ENCODE measurements at places on chromosomes 4 and X. TPM values are rescaled to one million over a fixed set of nuclear protein-coding genes. Genes with fewer than 3 reads are reported as not detected.

GRCh38 chr4:98484031-98484430 is 174.4 kb downstream of the TSPAN5 start:
- H3K27ac ChIP-seq: no peak overlapping the region
- H3K27me3 ChIP-seq: no peaks in the 10 kb centered on the region
- H3K4me1 ChIP-seq: peaks cover 2% of the 10 kb centered on the region
- no peak overlapping the region for H3K4me3 ChIP-seq
- no peaks in the 10 kb centered on the region for H3K36me3 ChIP-seq

GRCh38 chr4:115058533-115058932 is 54.9 kb downstream of the NDST4 start:
- H3K27me3 ChIP-seq: no peaks in the 10 kb centered on the region
- no peaks in the 10 kb centered on the region for H3K36me3 ChIP-seq
- no peaks in the 10 kb centered on the region for H3K4me1 ChIP-seq
- no peak overlapping the region for H3K4me3 ChIP-seq

GRCh38 chr4:156939139-156939538 is 32.5 kb downstream of the PDGFC start:
- H3K4me3 ChIP-seq: no peak overlapping the region
- no peaks in the 10 kb centered on the region for H3K27me3 ChIP-seq
- H3K27ac ChIP-seq: no peak overlapping the region
- H3K36me3 ChIP-seq: no peaks in the 10 kb centered on the region

- H3K4me3 ChIP-seq: no peak overlapping the region
- no peaks in the 10 kb centered on the region for H3K27me3 ChIP-seq
- no peak for DNase-seq
- H3K27ac ChIP-seq: no peak overlapping the region
- H3K4me1 ChIP-seq: no peaks in the 10 kb centered on the region
- no peaks in the 10 kb centered on the region for H3K36me3 ChIP-seq
These were observed 5.6 kb downstream of the TASL start for GRCh38 chrX:30572004-30572403.

DNA sequence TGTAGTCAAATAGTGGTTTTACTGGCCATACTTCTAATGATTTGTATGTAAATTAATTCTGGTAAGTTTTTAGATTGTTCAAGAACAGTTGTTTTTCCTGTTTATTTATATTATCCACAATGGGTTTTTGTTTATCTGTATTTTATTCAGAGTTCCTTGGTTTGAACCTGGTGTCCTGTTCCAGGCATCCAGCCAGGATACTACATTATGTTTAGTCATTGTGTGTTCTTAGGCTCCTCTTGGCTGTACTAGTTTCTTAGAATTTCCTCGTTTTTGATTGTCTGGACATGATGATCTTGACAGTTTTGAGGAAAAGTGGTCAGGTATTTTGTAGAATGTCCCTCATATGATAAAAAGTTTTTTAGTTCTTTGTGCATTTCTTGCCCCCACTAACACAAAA is 7.8 kb downstream of the TIGD2 start:
- no peak overlapping the region for H3K4me3 ChIP-seq
- DNase-seq: no peak
- H3K36me3 ChIP-seq: no peaks in the 10 kb centered on the region
- peaks cover 5% of the 10 kb centered on the region for H3K4me1 ChIP-seq
- H3K27me3 ChIP-seq: no peaks in the 10 kb centered on the region

DNA sequence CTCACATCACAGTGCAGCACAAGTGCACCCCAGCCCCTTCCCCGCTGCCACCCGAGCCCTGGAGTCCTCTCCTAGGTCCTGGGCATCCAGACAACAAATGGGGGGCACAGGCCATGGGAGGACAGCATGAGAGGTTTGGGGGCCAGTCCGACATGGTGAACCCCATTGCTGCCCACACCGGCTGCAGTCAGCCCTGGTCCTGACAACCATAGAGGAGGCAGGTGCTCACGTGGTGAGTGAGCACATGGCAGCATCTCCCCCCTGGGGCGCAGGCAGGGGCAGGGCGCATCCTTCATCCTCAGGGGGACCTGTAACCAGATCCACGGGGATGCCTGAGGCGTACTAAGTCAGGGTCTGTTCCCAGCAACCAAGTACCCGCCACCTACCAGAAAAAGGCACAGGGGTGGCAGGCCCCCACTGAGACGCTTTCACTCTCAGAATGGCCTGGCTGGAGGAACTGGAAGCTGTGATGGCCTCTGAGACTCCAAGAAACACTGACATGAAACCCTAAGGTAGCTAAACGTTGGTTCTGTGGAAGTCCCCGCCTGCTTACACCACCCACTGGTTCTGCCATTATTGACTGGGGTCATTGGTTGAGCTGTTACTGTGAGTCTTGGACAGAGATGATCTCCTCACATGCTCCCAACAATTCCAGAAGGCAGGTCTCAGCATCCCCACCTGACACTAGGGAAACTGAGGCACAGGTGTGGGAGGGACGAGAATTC is 6.5 kb downstream of the ZFYVE28 start:
- H3K36me3 ChIP-seq: no peaks in the 10 kb centered on the region
- H3K27ac ChIP-seq: peak overlapping the region; percentile 81
- DNase-seq: no peak
- H3K4me1 ChIP-seq: peaks cover 42% of the 10 kb centered on the region
- H3K27me3 ChIP-seq: no peaks in the 10 kb centered on the region

GRCh38 chr4:45036677-45037076 is 310.3 kb upstream of the GNPDA2 start:
- no peaks in the 10 kb centered on the region for H3K36me3 ChIP-seq
- H3K27ac ChIP-seq: no peak overlapping the region
- H3K27me3 ChIP-seq: no peaks in the 10 kb centered on the region
- H3K4me3 ChIP-seq: no peak overlapping the region
- no peak for DNase-seq
- no peaks in the 10 kb centered on the region for H3K4me1 ChIP-seq

GRCh38 chrX:49992853-49993252 is 70.5 kb downstream of the CLCN5 start:
- no peaks in the 10 kb centered on the region for H3K36me3 ChIP-seq
- DNase-seq: no peak
- no peak overlapping the region for H3K27ac ChIP-seq
- H3K27me3 ChIP-seq: peaks cover 5% of the 10 kb centered on the region
- H3K4me1 ChIP-seq: no peaks in the 10 kb centered on the region

DNA sequence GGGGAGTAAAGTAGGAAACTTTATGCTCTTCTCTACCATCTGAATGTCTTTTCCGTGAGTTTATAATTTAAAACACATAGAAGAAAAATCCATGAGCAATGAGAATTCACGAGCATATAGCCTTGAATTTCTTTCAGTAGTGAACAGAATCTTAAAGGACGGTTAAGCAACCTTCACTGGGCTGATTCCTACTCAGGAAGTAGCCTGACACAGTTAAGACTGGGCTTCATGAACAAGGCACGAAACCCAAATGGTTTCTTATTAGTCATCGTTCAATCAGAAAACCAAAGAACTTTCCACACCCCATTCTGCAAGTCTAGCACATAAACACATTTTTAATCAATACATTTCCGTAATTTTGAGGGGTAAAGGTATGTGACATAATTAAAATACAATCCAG is 95.8 kb downstream of the SH3KBP1 start:
- DNase-seq: no peak
- H3K36me3 ChIP-seq: no peaks in the 10 kb centered on the region
- H3K4me1 ChIP-seq: no peaks in the 10 kb centered on the region
- no peak overlapping the region for H3K4me3 ChIP-seq
- H3K27ac ChIP-seq: no peak overlapping the region

- no peaks in the 10 kb centered on the region for H3K27me3 ChIP-seq
- H3K4me1 ChIP-seq: no peaks in the 10 kb centered on the region
- DNase-seq: no peak
These were observed 434.3 kb upstream of the RASGEF1B start for GRCh38 chr4:81905971-81906370.

DNA sequence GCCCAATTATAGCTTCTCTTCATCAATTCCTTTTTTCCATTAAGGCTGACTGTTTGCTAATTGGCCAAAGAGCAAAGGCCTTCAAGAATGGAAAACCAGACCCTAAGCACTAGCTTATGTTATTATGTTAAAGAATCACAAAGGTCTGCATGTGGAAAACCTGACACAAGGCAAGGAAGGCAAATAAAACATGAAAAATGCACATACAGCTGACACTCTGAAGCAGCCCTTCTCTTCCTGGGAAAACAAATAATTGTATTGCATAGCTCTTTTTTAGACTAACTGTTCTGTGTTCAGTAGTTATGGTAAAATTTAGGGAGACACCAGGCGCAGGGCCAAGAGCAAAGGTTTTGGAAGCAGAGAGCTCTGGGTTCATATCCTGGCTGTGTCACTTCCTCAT is 223.1 kb downstream of the UNC5C start:
- no peaks in the 10 kb centered on the region for H3K36me3 ChIP-seq
- H3K4me3 ChIP-seq: no peak overlapping the region
- H3K4me1 ChIP-seq: no peaks in the 10 kb centered on the region

- no peak overlapping the region for H3K27ac ChIP-seq
- DNase-seq: no peak
- H3K36me3 ChIP-seq: no peaks in the 10 kb centered on the region
- H3K4me1 ChIP-seq: no peaks in the 10 kb centered on the region
- H3K27me3 ChIP-seq: no peaks in the 10 kb centered on the region
These were observed 162.4 kb upstream of the GPRIN3 start for GRCh38 chr4:89469930-89470375.

DNA sequence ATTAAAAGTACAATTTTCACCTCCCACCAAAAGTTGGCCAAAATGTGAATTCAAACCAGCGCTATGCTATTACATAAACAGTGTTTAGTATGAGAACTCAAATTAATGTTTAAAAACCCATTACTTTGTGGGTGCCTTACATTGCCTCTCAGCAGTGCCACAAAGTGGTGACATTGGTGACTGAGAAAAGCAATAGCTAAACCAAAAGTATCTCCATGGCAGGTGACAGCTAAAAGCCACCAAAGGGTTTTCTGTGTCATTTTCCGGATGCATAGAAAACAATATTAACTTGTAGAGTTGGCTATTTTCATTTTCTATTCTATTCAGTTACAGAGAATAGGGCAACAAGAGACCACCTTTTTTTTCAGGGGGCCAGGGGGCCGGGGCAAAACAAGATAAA is 261.2 kb downstream of the MAPK10 start:
- H3K4me1 ChIP-seq: no peaks in the 10 kb centered on the region
- no peaks in the 10 kb centered on the region for H3K36me3 ChIP-seq
- no peak overlapping the region for H3K27ac ChIP-seq
- DNase-seq: no peak

The EMCN gene
- total RNA-seq: 31.4 TPM

The AP1AR gene
- total RNA-seq: 17.0 TPM

The TMPRSS11D gene
- total RNA-seq: not detected

The COX7B2 gene
- not detected for total RNA-seq

The SLC7A11 gene
- 9.9 TPM for total RNA-seq

The REPS2 gene
- total RNA-seq: 8.6 TPM

The FRMPD4 gene
- not detected for total RNA-seq

The DOK7 gene
- 0.25 TPM for total RNA-seq

The SLC9A7 gene
- total RNA-seq: 22.7 TPM
